ENCODE measurements at places on chromosomes 13 and 19.

- no peak for DNase-seq
Observed at GRCh38 chr13:39684531-39685137, 29.2 kb downstream of the COG6 start.

DNA sequence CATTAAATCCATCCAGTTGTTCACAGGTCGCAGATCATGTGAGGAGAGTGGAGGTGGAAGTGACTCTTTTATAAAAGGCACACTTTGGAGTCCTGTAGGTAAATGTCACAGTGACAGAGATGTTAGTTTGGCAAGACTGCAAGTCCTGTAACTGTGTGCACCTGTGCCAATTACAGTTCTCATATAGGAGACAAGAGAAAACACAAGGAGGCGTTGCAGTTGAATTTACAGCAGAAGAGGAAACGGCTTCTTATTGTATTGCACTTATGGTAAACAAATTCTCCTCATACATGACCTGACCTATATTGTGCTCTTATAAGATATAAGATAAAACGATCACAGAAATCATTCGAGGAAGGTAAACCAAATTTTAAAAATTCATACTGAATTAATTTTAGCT lies 732.8 kb upstream of the SLC10A2 start:
- DNase-seq: no peak

GRCh38 chr13:35477386-35477946 lies 977 bp upstream of the MAB21L1 start:
- no peak for DNase-seq

GRCh38 chr13:61084988-61085387 lies 330.7 kb downstream of the PCDH20 start:
- no peak for DNase-seq

DNA sequence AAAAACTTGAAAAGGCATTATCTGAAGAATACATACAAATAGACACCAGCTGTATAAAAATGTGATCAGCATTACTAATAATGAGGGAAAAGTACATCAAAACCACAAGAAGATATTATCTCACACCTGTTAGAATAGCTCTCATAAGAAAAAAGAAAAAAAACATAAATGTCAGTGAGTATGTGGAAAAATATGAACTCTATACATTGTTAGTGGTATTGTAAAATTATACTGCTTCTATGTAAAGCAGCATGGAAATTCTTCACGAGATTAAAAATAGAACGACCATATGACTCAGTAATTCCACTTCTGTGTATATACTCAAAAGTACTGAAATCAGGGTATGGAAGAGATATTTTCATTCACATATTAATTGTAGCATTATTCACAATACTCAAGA lies 1146.4 kb downstream of the SLITRK5 start:
- no peak for DNase-seq

DNA sequence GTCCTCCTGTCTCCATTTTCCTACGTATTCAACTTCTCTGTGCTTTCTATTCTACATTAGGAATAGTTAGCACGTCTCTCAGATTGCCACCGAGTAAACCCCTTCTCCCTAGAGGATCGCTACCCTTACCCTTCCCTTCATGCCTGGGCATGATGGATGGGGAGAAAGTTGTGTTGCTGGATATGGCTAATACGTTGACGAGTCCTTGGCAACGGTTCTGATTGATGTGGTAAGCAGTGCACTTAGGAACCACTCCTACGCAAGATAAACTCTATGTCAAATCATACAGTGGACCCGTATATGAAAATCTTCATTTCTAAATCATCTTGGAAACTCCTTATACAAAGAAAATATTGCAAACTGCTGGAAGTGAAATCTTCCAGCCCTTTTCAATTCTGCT lies 224.5 kb downstream of the EFNB2 start:
- no peak for DNase-seq

DNA sequence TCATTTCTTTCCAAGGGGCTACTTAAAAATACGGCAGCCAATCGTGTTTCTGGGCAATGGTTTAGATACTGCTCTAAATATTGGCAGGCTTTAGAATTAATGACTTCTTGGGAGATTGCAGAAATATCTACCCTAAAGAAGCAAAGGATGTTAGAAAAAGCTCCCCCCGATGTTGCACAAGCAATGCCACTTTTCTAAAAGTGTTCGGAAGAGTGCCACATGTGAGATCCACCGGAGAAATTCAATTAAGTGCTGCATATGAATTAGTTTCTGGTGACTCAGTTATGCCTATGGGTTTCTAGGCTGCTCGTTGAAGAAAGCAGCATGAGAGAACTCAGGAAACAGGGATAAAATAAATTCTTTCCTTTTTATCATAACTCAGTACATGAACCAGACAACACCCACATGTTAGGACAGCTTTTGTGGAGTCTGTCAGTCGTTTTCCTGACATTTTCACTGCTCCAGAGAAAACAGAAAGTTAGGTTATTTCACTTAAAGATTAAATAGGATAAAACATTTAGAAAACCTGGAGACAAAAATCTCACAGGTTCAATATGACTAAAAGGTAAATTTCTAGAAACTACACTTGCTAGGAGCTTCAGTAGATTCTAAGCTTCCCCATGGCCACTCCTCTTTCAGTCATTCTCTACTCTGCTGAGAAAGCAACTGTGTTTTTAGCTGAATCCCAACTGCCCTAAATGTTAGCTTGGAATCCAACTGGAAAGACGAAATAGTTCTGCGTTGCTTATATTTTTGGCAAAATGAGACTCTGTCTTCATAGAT lies 244.7 kb downstream of the DCLK1 start:
- no peak for DNase-seq
